Cerebellum (tissue), 4 donors: ENCODE measurements at places on chromosomes 1 and 21. TPM values are rescaled to one million over a fixed set of nuclear protein-coding genes. Genes with fewer than 3 reads are reported as not detected.

The KCNJ9 gene
- total RNA-seq = 12.0 TPM

- DNase-seq = no peak
These were observed 281.2 kb downstream of the AKT3 start for GRCh38 chr1:243568793-243569192.

- no peak for DNase-seq
These were observed 687.2 kb downstream of the MATN1 start for GRCh38 chr1:30036229-30036547.

DNA sequence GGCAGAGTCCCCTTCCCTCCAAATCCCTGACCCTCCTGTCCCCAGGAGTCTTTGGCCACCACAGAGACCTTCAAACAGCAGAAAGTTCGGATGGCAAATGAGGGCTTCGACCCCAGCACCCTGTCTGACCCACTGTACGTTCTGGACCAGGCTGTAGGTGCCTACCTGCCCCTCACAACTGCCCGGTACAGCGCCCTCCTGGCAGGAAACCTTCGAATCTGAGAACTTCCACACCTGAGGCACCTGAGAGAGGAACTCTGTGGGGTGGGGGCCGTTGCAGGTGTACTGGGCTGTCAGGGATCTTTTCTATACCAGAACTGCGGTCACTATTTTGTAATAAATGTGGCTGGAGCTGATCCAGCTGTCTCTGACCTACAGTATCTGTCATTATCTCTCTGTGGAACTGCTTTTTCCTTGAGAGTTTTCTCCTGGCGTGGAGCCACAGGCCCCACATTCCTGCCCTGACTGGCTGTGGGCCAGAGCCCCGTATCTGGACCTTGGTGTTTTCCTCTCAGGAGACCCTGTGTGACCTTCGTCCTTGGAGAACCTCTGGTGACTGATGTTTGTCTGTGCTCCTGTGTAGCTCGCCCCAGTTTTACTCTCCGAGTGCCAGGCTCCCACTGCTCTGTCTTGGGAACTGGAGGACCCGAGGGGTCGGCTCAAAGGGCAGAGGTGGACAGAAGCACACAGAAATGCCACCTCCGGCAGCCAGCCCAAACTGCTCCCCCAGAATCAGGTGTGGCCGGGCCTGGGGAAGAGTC lies 4.8 kb downstream of the SLC27A3 start:
- no peak for DNase-seq

The GPX7 gene
- total RNA-seq = 29.5 TPM

DNA sequence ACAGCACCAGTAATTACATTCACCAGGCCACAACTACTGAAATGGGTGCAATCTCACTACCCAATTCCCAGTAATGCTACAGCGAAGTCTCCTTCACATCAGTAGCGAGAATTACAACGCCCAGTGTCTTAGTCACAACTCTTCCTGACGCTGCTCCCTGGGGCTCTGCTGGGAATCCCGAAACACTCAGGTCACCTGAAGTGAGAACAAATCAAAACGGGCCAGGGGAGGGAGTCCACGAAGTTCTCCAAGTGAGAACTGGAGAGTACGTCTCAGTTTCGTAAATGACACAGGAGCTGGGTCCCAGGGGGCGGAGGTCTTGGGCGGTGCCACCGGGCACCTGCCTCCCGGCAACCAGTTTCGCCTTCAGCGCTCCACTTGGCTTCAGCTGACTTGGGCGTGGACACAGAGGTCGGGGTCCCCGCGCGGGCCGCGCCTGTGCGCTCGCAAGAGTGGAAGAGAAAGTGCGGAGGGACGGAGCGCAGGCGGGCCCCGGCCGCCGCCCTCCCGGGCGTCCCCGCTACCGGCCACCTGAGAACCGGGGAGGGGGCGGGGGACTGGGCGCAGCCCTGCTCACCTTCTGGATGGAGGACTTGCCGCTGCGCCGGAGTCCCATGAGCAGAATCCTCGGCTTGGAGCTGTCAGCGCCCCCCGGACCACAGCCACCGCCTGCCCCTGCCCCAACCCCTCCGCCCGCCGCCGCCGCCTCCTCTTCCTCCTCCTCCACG lies 575 bp downstream of the RRAGC start:
- DNase-seq = peak; percentile 29

DNA sequence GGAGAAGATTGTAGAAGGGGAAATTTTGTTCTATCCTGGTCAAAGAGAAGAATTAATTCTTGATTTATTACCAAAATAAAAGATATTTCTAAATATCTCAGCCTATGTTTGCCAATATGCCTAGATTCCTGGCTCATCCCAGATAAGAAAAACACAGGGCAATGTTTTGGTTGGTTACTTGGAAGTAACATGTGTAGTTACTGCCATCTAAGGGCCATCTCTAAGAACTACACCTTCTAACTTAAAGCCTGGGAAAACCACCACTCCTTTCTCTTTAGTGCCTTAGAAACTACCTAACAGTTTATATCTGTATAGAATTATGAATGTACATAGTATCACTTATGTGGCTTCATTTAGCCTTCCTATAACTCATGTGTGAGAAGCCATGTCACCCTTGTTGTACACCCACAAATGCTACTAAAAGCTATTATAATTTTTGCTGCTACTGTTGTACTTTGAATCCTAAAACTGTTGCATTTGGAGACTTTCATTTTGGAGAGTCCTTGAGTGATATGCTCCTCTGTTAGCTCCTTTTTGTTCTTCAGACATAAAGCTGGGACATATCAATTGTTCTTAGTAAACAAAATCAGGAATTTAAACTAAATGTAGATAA lies 4.5 kb downstream of the AIM2 start:
- peak; percentile 45 for DNase-seq

The TATDN3 gene
- total RNA-seq = 20.8 TPM

The FAM151A gene
- not detected for total RNA-seq

The MAP3K7CL gene
- total RNA-seq = 2.5 TPM

DNA sequence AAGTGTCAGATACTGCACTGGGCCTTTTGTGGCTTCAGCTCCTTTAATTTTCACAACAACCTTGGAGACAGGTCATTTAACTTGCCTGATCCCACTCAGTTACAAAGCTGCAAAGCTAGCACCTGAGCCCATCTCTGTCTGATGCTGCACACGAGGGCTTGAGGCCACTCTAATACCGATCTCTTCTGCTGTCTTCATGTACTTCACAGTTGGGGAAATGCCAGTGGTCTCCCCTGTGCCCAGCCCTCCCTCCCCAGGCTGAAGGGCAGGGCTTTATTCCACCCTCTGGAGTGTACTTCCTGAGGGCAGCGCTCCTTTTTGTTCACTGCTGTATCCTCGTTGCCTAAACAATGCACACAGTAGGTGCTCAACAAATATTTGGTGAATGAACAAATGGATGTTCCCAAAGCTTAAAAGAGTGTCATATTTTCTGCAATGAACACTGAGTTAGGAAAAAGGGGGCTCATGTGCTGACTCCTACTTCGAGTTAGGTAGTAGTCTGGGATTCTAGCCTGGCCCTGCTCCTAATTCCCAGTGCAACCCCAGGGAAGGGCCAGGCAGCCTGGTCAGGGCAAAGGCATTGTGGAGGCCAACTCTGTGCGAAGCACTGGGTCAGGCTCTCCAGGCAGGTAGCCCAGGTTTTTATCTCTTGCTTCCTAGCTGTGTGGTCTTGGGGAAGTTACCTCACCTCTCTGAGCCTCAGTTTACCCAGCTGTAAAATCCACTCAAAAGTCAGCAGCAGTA lies 1.1 kb downstream of the TMCO4 start:
- no peak for DNase-seq

The PAQR6 gene
- 7.7 TPM for total RNA-seq

DNA sequence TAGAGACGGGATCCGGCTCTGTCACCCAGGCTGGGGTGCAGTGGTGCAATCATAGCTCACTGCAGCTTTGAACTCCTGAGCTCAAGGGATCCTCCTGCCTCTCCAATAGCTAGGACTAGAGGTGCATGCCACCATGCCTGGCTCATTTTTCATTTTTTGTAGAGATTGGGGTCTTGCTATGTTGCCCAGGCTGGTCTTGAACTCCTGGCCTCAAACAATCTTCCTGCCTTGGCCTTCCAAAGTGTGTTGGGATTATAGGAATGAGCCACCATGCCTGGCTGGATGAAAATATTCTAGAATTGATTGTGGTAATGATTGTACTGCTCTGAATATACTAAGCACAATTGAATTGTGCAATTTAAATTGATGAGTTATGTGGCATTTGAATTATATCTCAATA lies 21.9 kb downstream of the ZMYM4 start:
- DNase-seq = no peak

The LCE3A gene
- total RNA-seq = not detected

The KNCN gene
- total RNA-seq = not detected

The NGF gene
- total RNA-seq = 1.7 TPM

DNA sequence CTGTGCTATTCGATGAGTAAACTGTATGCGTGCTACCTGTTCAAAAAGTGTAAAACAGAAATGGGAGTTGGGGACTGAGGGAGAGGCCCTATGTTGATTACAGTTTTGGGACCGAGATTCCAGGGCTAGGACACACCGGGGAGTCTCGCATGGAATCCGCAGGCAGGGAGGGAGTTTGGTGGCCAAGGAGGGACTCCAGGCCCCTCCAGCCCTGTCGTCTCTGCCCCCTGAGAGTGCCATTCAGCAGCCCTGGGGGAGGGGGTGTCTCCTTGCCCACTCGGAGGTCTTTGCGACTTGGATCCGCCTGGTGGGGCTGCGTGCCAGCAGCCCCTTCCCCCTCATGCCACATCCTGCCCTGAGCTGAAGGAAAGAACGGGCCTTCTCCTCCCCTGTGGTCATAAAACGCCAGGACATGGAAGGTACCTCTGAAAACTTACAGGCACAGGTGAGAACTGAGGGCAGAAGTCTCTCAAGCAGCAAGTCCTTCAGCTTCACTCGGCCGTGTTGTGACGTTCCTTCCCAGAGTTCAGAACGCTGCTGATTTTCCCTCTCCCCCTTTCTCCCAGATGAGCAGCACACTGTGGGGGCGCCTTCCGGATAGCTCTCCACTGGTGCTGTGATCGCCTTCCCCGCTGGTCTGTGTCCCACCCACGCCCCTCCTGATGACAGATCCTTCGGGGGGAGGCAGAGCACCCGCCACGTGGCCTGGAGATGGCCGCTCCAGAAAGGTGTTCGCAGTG lies 141.4 kb downstream of the PEX14 start:
- DNase-seq = no peak

The PIK3C2B gene
- total RNA-seq = 32.3 TPM

The FAM72B gene
- 1.7 TPM for total RNA-seq
